ENCODE measurements at places on chromosomes 5 and 9. TPM values are rescaled to one million over a fixed set of nuclear protein-coding genes. Genes with fewer than 3 reads are reported as not detected.

DNA sequence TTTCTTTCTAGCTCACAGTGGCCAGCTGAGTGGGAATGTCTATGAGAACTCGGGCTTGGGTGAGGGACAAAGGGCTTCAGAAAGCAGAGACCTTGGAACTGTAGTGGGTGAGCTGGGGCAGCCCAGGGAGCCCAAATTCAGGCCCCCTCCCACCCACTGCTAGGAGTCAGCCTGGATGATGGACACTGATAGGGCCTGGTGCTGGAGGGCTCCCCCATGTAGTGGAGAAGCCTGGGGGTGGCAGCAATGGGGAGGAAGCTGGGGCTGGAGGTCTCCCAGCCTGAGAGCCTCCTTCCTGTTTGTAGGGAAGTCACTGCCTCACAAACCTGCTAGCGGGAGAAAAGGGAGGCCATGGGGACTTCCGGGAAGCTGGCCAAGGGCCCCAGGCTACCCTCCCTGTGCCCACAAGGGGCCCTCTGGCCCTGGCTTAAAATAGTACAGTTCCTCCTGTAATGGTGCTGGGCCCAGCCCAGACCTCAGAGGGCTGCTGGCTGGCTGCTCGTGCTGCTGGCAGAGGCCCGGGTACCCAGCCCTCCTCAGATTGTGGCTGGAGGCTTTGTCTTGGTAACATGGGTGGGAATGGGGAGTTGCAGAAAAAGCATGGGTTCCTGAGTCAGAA, 6.3 kb upstream of the NR5A1 start:
- DNase-seq: no peak

- no peak for DNase-seq
These were observed 34.0 kb upstream of the SPDL1 start for GRCh38 chr5:169549453-169550100.

DNA sequence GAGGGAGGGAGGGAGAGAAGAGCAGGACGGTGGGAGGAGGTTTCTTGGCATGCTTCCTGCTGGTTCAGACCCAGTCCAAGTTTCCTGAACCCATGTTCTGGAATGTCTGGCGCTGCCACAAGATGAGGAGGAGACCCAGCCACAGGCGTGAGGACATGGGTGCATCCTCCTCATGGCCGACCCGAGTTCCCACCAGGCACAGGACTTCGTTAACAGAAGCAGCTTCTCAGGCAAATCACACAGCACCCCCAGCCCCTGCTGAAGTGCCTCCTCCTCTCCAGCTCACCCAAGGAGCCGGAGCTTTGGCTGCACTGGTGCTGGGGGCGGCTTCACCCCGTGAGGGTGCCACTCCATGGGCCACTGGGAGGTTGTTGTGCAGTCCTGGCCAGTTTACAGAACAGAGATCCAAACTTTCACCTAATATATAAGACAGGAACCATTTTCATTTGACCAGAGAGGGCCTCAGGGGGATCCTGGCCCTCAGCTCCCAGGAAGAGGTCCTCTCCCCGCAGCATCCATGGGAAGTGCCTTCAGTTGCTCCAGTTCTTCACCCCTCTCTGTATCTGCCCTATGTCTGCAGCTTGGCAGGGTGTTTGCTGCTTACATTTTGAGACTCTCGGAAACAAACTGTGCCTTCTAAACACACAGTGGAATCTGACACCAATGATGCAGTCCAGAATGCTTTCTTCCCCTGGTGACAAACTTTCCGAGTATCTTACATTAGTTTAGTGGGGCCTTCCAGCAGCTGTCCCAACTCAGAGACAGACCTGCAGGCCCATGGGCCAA, 10.2 kb upstream of the NKD2 start:
- no peak for DNase-seq

- no peak for DNase-seq
These were observed 97.9 kb upstream of the SH3GL2 start for GRCh38 chr9:17480966-17481365.

DNA sequence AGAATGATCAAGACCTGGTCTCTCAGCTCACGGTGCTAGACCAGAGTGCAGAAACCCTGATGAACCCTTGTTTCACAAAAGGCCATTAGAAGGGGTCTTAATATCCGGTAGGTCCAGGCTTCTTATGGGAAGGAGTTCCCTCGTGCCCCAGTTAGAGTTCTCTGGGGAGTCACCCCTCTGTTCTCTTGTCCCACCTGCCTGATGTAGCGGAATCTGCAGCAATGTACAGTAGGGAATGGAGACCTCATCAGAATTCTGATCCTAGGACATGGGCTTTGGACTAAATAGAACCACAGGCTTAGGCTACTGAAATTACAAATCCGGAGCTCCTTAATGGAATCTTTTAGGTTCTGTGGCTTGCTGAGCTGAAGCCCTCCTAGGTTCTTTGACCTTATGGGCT, 243.6 kb upstream of the IRX2 start:
- no peak for DNase-seq

DNA sequence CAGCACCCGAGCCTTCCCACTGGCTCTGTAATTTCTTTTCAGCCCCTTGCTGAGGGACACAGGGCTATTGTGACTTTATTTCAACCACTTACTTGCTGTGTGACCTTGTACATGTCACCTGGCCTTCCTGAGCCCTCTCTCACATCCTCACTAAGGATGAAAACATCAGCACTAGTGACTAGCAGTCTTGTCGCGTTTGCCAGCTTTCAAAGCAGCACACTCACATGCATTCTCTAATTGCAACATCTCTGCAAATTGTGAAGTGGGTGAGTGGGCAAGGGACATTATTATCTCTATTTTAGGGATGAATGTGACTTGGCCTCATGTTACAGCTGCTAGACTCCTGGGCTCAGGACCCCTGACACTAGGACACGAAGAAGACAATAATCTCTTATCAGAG, 144.5 kb downstream of the SEC61B start:
- DNase-seq: no peak

- DNase-seq: no peak
These were observed 45.6 kb upstream of the LCP2 start for GRCh38 chr5:170343177-170343576.

DNA sequence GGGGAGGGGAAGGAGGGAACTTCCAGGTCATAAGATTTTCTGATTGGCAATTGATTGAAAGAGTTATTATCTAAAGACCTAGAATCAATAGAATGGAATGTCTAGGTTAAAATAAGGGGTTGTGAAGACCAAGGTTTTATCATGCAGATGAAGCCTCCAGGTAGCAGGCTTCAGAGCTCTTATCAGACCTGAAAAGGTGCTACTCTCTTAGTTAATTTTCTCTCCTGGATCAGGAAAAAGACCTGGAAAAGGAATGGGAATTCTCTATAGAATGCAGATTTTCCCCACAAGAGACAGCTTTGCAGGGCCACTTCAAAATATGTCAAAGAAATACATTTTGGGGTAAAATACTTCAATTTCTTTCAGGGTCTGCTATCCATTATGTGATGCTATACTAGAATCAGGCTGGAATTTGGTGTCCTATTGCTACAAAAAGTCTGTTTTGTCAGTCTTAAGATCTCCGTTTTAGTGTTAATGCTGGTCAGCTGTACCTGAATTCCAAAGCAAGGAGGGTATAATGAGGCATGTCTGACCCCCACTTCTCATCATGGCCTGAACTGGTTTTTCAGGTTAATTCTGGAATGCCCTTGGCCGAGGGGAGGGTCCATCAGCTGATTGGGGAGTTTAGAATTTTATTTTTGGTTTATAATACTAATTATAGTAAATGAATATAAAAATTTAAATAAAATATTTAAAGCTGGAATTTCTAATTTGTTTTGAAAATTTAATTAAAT, 16.6 kb upstream of the STOM start:
- no peak for DNase-seq

- no peak for DNase-seq
These were observed 290.8 kb downstream of the ATPSCKMT start for GRCh38 chr5:9958914-9959313.

DNA sequence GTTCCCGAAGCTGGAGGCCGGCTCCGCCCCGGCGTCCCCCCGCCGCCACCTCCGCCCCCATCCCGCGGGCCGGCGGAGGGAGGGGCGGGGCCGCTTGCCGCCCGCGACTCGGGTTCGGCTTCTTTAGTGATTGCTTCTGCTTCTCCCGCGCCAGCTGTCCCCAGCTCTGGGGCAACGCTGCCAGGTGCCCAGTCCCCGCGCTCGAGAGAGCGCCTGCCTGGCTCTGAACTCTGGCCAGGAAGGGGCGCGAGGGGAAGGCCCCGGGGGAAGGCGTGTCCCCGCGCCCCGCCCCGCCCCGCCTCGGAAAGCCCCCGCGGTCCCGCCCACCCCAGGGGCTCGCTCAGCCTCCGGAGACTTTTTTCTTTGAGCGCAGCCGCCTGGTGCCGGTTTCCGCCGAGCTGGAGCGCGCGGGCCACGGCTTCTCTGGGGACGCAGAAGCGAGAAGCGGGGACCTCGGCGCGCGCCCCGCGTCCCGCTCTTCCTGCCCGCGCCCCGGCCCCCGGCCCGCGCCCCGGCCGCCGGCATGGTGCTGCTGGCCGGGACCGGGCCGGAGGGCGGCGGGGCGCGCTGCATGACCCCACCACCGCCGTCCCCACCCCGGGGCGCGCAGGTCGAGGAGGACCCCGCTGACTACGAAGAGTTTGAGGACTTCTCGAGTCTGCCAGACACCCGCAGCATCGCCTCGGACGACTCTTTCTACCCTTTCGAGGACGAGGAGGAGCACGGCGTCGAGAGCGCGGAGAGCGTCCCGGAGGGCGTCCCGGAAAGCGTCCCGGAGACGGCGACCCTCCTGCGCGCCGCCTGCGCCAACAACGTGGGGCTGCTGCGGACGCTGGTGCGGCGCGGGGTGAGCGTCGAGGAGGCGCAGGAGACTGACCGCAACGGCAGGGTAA, at the start of gene ANKRD33B:
Gene ANKRD33B (plus strand): TSS at position 126 of the 893 bp plus-strand sequence. CDS start 398 bp downstream, at position 524.
- peak; percentile 73 for DNase-seq

DNA sequence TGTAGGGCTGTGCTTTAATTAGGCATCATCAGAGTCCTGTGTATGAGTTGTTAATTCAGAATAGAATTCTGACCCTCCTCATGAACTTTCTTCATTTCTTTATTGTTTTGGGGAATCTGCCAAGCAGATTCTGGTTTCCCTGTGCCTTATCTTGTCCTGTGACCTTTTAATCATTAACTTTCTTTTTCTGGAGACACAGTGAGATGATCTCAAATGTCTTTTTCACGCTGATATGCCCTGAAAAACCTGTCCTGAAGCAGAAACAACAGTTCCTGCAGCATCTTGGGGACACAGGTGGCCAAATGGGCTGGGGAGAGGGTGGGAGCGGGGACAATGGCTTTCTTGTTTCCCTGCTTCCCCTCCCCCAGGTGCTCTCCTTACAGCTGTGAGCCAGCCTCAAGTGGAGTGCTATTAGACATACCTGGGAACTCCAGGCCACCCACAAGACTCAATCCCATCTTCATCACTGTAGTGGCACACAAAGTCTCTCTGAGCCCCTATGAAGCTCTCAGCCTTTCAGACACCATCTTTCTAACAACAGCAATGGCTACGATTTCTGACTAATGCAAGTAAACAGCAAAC, 213.8 kb downstream of the ATP10B start:
- DNase-seq: no peak

- no peak for DNase-seq
These were observed 31.5 kb downstream of the HMHB1 start for GRCh38 chr5:143843461-143843860.

The GAS1 gene
- total RNA-seq: 1.4 TPM

The UGCG gene
- 130 TPM for total RNA-seq

The CCL28 gene
- 0.11 TPM for total RNA-seq

The LECT2 gene
- total RNA-seq: not detected

The PCDHGA8 gene
- 0.61 TPM for total RNA-seq

The RASGRF2 gene
- 6.4 TPM for total RNA-seq

The PITX1 gene
- total RNA-seq: 38.6 TPM
